ENCODE measurements at places on chromosomes 11 and 22.

DNA sequence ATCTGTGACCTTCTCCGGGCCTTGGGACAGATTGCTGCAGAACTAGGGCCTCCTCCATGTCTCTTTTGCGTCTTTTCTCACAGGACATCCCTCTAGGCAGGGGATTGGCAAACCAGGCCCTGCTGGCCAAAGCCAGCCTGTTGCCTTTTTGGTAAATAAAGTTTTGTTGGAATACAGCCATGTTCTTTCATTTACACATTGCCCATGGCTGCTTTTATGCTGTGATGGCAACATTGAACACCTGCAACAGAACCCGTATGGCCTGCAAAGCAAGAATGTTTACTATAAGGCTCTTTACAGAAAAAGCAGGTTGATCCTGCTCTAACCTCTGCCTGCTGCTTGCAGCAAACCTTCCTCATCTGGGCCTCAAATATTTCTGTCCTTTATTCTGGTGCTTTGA is 56.8 kb upstream of the B3GAT1 start:
- no peak for DNase-seq

- no peak for DNase-seq
Observed at GRCh38 chr11:58617976-58618557, 4.4 kb upstream of the CNTF start.

DNA sequence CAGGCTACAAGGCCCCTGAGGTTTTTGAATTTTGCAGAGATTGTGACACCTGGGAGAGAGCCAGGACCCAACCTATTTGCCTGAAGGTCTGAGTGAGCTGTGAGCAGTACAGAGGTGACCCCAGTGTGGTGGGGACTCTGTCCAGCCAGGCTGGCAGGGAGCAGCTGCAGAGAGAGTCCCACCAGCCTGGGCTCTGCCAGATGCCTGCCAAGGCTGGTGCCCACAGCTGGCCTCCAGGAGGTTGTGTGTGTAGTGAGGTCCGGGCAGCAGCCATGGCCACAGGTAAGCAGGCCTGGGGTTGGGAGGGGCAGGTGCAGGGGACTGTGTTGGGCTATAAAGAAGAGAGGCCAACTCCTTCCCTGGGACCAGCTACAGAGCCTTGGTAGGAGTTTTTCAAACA is 144.8 kb downstream of the CRYBB2 start:
- no peak for DNase-seq

- no peak for DNase-seq
Observed at GRCh38 chr11:43818220-43818619, 62.4 kb upstream of the ALKBH3 start.

GRCh38 chr11:120867024-120867423 is 156.9 kb upstream of the TBCEL start:
- DNase-seq, result no peak

- DNase-seq, result no peak
Observed at GRCh38 chr22:27397954-27398342, 403.6 kb downstream of the MN1 start.

- no peak for DNase-seq
Observed at GRCh38 chr11:67647471-67647870, 3.1 kb downstream of the ACY3 start.

- no peak for DNase-seq
Observed at GRCh38 chr11:78020246-78020645, 2.8 kb downstream of the KCTD14 start.

- DNase-seq, result no peak
Observed at GRCh38 chr11:119262668-119263351, 54.1 kb downstream of the MCAM start.

- DNase-seq, result peak; percentile 19
Observed at GRCh38 chr11:85941380-85941973, 86.3 kb downstream of the CCDC83 start.

DNA sequence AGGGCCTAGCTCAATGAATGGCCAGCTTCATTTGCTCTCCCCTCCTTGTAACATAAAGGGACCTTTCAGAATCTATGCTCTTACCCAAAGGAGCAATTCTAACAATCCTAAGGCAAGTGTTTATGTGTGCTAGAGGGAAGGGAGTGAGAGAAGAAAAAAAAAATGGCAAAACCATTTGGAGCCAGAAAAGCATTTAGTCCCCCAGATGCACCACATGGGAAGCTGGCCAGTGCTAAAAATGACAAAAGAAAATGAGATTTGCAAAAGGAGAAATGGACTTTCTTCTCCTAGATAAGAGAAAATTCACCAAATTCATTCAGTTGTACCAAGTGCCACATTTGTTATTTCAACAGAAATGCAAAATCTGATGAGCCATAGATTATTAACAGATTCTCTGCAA is 52.8 kb downstream of the SERGEF start:
- no peak for DNase-seq

GRCh38 chr11:114063149-114063828 is 3.8 kb downstream of the ZBTB16 start:
- DNase-seq, result no peak

DNA sequence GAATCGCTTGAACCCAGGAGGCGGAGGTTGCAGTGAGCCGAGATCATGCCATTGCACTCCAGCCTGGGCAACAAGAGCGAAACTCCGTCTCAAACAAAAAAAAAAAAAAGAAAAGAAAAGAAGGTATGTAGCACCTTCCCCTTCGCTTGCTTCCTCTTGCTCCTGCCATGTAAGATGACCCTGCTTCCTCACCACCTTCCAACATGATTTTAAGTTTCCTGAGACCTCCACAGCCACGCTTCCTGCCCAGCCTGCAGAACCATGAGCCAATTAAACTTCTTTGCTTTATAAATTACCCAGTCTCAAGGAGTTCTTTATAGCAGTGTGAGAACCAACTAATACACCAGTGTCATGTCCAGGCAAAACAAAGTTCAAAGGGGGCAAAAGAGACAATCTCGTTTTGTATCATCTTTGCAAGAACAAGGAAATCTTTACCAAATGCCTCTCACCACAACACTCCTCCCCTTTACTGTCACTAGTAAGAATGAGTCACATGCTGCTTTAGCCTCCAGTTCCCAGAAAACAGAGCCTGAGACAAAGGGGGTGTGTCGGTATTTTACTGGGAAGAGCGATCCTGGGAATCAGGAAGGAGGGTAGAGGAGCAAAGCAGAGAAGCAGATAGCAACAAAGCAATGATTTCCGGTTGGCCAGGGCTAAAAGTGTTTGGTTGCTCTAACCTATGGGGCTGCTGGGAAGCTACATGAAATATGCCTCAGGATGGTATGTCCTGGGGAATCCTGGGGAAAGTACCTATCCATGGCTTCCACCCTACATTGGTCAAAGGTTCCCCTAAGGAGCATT is 10.5 kb upstream of the MCHR1 start:
- no peak for DNase-seq

GRCh38 chr22:19928207-19928606 is 13.4 kb upstream of the COMT start:
- DNase-seq, result no peak

GRCh38 chr11:46506483-46506791 is 87.4 kb downstream of the AMBRA1 start:
- no peak for DNase-seq

- DNase-seq, result no peak
Observed at GRCh38 chr22:27877501-27877900, 41.6 kb downstream of the PITPNB start.

- no peak for DNase-seq
Observed at GRCh38 chr11:833849-834311, 1.1 kb downstream of the CD151 start.

- no peak for DNase-seq
Observed at GRCh38 chr11:64876835-64877341, 1.5 kb downstream of the EHD1 start.

DNA sequence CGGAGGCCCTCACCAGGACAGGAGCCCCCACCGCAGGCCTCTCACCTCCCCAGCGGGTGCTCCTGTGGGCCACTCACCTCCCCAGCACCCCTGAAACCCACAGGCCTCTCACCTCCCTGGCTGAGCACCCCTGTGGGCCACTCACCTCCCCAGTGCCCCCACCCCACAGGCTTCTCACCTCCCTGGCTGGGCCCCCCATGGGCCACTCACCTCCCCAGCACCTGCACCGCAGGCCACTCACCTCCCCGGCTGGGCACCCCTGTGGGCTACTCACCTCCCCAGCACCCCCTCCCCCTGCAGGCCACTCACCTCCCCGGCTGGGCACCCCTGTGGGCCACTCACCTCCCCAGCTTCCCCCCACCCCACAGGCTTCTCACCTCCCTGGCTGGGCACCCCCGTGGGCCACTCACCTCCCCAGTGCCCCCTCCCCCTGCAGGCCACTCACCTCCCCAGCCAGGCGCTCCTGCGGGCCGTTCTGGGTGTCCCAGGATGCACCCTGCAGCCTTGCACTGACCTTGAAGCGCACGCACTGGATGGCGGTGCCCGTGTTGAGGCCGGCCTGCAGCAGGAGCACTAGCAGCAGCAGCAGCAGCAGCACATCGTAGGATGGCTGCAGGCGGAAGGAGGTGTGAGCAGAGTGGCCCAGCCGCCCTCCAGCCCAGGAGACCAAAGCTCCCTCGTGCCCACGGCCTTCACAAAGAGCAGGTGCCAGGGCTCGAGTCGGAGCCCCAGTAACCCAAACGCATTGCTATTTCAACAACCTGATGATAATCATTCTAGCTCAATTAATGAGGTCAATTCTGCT is 5.7 kb upstream of the TTLL8 start:
- no peak for DNase-seq

DNA sequence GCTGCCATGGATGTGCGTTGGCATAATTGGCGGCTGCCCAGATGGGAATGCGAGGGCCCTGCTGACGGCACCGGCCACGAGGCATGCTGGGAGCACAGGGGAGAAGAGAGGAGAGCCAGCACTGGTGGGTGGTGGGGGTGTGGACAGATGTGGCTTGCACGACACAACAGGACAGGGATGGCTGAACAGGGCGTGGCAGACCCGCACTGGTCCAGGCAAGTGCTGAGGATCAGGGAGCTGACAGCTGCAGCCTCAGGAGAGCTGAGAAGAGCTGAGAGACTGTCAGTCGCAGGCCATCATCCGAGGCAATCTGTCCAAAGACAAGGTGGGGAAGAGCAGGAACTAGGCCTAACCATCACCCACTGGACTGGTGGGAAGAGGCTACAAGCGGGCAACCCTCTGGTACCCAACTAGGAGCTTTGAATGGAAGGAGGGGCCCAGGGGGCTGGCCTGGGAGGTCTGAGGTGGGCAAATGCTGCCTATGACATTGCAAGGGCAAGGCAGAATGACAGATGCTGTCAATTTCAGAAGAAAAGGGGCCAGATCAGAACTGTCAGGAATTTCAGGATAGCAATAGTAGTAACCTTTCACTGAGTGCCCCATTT is 2.4 kb downstream of the GNB1L start:
- DNase-seq, result no peak

- no peak for DNase-seq
Observed at GRCh38 chr22:50683994-50684371, 11.4 kb downstream of the SHANK3 start.

- peak; percentile 59 for DNase-seq
Observed at GRCh38 chr11:19557720-19558140, 154.9 kb upstream of the NAV2 start.

Data from CD4-positive, alpha-beta T cell treated with Interferon alpha-2 for 1 hour (primary cell).